ENCODE measurements at places on chromosomes 6 and 20.

DNA sequence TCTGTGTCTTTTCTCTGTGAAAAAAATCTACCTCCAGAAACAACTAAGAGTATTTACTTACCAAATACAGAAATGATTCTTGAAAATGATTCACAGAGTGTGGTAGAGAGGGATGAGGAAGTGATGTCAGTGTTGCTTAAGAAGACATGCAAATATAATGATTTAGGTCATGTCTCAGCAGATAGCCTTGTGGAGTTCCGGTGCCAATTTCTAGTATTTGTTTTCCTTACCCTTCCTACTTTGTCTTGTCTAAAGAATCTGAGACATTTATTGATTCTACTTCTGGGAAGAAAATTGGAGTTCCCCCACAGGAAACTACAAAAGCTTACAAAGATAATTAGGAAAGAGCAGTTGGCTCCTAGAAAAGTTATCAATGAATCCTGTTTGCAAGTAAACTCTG is 68.8 kb downstream of the GJA1 start:
- DNase-seq: no peak

DNA sequence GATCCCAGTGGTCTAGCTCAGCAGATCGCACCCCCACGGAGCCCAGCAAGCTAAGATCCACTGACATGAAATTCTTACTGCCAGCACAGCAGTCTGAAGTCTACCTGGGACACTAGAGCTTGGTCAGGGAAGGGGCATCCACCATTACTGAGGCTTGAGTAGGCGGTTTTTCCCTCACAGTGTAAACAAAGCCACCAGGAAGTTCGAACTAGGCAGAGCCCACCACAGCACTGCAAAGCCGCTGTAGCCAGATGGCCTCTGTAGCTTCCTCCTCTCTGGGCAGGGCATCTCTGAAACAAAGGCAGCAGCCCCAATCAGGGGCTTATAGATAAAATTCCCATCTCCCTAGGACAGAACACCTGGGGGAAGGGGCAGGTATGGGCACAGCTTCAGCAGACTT is 18.8 kb downstream of the FRK start:
- no peak for DNase-seq

- no peak for DNase-seq
These were observed 78.0 kb upstream of the AGPAT4 start for GRCh38 chr6:161351858-161352257.

DNA sequence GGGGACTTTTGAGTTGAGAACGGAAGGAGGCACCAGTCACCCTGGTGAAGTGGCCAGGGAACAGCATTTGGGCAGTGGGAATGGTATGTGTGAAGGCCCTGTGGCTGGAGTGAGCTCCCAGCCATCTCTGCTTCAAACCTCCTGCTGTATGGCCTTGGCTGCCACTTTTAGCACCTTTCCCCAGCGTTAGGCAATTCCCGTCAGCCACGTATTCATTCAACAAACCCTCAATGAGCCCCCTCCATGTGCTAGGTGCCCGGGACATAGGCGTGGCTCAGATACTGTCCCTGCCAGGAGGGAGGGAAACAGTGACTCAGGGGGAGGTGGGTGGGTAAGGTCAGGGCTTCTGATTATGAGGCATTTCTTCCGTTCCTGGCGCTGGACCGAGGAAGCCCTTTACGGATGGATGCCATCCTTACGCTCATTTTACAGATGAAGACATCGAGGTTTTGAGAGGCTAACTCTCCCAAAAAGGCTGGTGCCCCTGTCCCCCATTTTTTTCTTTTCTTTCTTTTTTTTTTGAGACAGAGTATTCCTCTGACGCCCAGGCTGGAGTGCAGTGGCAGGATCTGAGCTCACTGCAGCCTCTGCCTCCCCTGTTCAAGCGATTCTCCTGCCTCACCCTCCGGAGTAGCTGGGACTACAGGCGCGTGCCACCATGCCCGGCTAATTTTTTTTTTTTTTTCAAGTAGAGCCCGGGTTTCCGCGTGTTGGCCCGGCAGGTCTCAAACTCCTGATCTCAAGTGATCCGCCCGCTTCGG is 37.5 kb downstream of the SRC start:
- DNase-seq: no peak

- DNase-seq: no peak
These were observed 247.0 kb downstream of the PHACTR1 start for GRCh38 chr6:12963567-12963966.

- DNase-seq: no peak
These were observed 262.4 kb upstream of the AGPAT4 start for GRCh38 chr6:161536224-161536630.

DNA sequence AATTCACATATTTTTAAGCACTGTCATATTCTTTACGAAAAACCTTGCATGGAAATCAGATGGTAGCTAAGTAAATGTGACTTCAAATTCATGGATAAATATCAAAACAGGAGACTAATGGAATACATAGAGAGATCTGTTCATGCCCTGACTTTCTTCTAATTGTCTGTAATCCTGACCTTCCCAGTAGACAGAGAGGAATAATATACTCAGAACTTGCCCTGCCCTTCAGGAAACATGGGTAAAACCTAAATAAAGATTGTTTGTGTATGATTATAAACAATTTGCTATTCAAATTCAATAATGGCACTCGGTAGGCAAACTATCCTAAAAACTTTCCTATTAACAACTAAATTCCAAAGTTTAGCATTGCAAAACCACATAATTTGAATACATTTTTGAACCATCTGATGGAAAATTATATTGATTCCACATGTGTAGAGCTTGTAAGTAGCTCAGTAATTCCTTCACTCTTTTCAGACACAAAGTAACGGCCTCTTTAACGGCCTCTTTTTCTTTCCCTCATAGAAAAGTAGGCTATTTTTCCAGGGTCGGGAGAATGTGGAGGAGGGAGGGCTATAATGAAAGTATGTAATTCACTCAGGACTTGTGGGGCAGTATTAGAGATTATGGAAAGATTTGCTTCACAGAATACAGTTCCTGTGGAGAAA is 227.6 kb downstream of the ALDH8A1 start:
- DNase-seq: no peak

GRCh38 chr6:88519301-88520016 is 353.3 kb upstream of the CNR1 start:
- DNase-seq: no peak

- DNase-seq: no peak
These were observed 6.7 kb downstream of the TOX2 start for GRCh38 chr20:43921227-43921780.

DNA sequence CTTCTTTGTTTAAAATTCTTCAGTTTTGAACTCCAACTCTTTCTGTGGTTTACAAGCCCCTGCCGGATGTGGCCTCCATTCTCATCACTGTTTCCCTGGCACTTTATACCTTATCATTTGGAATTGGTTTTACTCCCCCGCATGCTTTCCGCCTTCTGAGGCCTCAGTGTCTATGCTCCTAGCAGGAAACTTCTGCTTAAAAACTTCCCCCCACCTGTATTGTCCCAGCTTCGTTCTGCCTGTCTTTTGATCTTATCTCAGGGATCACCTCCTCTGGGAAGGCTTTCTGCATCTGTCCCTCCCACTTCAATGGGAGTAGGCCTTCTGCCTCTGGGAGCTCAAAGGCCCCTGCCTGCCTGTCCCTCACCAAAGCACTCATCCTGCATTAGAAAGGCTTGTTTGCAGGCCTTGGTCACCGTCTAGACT is 3.4 kb upstream of the ANGPT4 start:
- no peak for DNase-seq

- DNase-seq: no peak
These were observed 599.1 kb downstream of the MEI4 start for GRCh38 chr6:78251931-78252330.

DNA sequence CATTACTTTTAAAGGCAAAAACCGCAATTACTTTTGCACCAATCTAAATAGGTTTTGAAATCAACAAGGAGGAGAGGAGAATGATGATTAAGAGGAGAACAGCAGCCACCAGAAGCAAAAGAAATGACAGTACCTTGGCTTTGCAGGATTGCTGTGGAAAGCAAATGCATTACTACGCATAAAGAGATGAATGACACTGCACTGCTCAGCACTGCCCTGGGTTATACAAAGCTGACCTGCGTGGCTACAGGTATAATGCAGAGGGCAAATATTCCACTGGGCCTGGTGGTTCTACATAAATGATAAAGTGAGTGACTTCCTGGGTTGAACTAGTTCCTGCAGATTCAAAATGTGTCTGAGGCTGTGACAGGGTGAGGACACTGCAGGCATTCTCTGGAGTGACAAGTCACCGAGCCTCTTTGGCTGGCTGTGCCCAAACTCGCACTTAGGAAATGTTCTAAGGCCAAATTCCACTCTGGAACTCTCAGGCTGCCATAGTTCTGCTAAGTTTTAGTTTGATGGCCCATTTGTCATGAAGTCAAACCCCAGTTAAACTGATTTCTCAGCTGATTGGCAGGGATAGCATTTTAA is 78.6 kb downstream of the INSM1 start:
- no peak for DNase-seq

DNA sequence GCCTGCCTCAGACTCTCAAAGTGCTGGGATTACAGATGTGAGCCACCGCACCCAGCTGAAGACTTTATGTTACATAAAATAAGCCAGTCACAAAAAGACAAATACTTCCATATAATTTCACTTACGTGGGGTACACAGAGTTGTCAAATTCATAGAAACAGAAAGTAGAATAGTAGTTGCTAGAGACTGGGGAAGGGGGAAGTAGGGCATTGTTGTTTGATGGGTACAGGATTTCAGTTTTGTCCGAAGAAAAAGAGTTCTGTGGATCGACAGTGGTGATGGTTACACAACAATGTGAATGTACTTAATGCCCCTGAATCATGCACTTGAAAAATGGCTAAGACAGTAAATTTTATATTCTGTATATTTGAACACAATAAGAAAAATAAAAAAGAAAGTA is 41.6 kb upstream of the ANKEF1 start:
- DNase-seq: no peak

DNA sequence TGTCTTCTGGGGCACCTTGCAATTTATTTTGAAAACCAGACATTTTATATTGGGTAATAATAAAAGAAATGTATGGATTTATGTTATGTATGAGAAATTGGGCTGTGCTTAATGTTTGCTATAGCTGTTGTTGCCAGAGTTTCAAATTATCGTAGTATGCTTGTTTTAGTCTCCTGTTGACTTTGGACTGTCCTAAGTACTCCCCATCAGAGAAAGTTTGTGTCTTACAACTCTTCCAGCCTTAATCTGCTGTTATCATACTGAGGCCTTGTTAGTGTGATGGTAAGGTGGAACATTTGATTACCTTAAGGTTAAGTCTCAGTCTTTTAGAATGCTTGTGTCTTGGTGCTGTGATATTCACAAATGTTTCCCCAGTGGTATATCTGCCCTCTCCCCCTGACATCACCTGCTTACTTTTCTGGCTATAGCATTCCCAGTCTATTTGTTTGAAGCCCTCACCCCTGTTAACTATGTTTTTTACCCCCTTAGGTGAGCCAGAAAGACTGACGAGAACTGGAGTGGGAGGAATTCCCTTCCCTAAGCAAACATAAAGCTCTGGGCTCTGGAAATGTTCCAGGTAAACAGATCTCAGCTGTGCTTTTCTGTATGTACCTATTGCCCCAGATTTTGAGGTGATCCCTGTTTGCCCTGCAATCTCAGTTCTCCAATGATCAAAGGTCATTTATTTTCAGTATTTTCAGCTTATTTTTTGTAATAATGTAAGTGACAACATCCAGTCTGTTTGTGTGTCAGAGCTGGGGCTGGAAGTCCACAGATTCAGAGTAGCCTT is 581.1 kb upstream of the CITED2 start:
- no peak for DNase-seq

- DNase-seq: no peak
These were observed 224.3 kb upstream of the TSHZ2 start for GRCh38 chr20:52747845-52748284.

GRCh38 chr6:156256161-156256560 is 521.0 kb upstream of the ARID1B start:
- DNase-seq: no peak

DNA sequence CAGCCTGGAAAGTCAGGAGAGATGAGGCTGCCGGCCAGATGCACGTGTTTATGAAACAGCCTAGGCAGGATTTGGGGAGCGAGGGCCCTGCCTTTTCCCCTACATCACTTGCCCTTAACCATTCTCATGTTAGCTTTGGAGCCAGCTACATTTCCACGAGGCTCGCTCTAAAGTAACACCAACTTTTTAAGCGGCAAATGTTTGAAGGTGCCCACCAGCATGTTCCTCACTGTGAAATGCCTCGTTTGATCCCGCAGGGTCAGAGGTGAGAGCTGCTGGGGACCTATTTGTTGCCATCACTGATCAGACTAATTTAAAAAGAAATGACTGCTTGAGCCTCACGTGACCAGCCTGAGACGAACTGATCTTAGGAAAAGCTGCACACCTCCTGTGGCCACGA is 51.6 kb upstream of the DACT2 start:
- no peak for DNase-seq

DNA sequence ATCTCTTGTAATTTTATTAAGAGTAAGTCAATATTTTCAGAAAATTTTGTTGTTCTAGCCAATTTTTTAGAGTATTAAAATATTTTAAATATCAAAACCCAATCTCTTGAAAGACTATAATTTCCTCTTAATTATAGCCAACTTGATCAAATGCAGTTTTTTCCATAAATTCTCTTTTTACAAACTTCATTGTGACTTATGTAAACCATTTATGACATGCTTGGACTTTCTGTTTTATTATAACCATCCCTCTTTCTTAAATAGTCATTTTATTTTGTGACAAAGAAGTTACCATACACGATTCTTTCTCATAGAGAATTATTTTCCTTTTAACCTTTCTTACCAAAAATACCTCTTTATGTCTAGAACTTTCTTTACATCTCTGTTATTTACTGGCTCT is 1075.5 kb downstream of the KHDRBS2 start:
- DNase-seq: no peak

DNA sequence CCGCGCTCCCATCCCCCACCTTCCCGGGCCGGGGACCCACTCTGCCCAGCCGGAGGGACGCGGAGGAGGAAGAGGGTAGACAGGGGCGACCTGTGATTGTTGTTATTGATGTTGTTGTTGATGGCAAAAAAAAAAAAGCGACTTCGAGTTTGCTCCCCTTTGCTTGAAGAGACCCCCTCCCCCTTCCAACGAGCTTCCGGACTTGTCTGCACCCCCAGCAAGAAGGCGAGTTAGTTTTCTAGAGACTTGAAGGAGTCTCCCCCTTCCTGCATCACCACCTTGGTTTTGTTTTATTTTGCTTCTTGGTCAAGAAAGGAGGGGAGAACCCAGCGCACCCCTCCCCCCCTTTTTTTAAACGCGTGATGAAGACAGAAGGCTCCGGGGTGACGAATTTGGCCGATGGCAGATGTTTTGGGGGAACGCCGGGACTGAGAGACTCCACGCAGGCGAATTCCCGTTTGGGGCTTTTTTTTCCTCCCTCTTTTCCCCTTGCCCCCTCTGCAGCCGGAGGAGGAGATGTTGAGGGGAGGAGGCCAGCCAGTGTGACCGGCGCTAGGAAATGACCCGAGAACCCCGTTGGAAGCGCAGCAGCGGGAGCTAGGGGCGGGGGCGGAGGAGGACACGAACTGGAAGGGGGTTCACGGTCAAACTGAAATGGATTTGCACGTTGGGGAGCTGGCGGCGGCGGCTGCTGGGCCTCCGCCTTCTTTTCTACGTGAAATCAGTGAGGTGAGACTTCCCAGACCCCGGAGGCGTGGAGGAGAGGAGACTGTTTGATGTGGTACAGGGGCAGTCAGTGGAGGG is 2.8 kb downstream of the SOX4 start:
- DNase-seq: no peak

GRCh38 chr6:27667657-27668441 is 194.9 kb upstream of the ZNF184 start:
- DNase-seq: no peak

Data from stimulated activated CD8-positive, alpha-beta memory T cell treated with anti-CD3 and anti-CD28 coated beads, Interleukin-4, amount 100 ng/mL, for 1 hour (primary cell).